ENCODE measurements at places on chromosomes 5 and 9. TPM values are rescaled to one million over a fixed set of nuclear protein-coding genes. Genes with fewer than 3 reads are reported as not detected.

PTGER4 gene
- total RNA-seq: 4.9 TPM

LURAP1L gene
- total RNA-seq: 67.4 TPM

PCDHA11 gene
- 6.0 TPM for total RNA-seq

CBY3 gene
- not detected for total RNA-seq

FOXI1 gene
- not detected for total RNA-seq

SPINK5 gene
- 2.0 TPM for total RNA-seq

SHC3 gene
- total RNA-seq: 0.64 TPM

ZNF608 gene
- total RNA-seq: 36.3 TPM

PCDHGA9 gene
- 0.97 TPM for total RNA-seq

SLC4A9 gene
- total RNA-seq: not detected

CDH18 gene
- total RNA-seq: not detected

FGD3 gene
- not detected for total RNA-seq

DNA sequence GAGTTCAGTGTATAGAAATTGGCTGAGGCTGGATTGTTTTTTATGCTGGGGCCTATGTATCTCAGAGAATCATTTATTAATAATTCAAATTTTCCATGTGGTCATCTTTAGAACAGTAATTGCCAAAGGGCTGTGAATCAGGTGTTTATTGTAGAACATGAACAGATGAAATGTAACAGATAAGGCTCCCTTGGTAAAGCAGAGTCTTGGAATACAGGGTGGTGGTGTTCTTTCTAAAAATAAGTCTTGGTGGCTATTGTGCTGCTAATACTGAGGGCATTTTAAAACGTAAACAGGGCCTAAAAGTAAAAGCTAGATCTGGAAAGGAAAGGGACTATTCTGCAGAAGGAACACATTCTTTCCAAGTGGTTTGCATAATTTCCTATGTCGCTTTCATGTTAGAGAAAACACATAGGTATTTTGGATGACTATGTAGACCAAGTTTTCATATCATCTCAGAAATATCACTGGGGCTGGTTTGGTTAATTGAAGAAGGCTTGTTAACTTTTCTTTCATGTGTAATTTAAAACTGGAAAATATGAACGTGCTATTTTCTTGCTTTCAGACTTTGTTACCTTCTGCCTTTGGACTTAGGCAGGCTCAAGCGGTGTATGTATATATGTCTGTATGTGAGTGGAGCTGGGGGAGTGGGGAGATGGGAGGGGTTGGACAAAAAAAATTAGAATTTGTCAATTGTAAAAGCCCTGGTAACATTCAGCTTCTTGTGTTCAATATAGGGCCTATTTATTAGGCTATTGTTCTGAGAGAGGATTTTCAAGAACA, 119.9 kb upstream of the ANKRD55 start:
- peaks cover 38% of the 10 kb centered on the region for H3K4me1 ChIP-seq
- no peaks in the 10 kb centered on the region for H3K36me3 ChIP-seq
- H3K4me3 ChIP-seq: no peak overlapping the region

- H3K27me3 ChIP-seq: no peaks in the 10 kb centered on the region
- no peak overlapping the region for H3K27ac ChIP-seq
- H3K4me3 ChIP-seq: no peak overlapping the region
These were observed 56.3 kb downstream of the SLF1 start for GRCh38 chr5:94674490-94675382.

DNA sequence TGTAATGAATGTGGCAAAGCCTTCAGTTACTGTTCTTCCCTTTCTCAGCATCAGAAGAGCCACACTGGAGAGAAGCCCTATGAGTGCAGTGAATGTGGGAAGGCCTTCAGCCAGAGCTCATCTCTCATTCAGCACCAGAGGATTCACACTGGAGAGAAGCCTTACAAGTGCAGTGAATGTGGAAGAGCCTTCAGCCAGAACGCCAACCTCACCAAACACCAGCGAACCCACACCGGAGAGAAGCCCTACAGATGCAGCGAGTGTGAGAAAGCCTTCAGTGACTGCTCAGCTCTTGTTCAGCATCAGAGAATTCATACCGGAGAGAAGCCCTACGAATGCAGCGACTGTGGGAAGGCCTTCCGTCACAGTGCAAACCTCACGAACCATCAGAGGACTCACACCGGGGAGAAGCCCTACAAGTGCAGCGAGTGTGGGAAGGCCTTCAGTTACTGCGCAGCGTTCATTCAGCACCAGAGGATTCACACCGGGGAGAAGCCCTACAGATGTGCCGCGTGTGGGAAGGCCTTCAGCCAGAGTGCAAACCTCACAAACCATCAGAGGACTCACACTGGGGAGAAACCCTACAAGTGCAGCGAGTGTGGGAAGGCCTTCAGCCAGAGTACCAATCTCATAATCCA, 6.8 kb downstream of the RPL12 start:
- DNase-seq: no peak
- peaks cover 71% of the 10 kb centered on the region for H3K36me3 ChIP-seq
- peaks cover 27% of the 10 kb centered on the region for H3K4me1 ChIP-seq
- H3K4me3 ChIP-seq: no peak overlapping the region

DNA sequence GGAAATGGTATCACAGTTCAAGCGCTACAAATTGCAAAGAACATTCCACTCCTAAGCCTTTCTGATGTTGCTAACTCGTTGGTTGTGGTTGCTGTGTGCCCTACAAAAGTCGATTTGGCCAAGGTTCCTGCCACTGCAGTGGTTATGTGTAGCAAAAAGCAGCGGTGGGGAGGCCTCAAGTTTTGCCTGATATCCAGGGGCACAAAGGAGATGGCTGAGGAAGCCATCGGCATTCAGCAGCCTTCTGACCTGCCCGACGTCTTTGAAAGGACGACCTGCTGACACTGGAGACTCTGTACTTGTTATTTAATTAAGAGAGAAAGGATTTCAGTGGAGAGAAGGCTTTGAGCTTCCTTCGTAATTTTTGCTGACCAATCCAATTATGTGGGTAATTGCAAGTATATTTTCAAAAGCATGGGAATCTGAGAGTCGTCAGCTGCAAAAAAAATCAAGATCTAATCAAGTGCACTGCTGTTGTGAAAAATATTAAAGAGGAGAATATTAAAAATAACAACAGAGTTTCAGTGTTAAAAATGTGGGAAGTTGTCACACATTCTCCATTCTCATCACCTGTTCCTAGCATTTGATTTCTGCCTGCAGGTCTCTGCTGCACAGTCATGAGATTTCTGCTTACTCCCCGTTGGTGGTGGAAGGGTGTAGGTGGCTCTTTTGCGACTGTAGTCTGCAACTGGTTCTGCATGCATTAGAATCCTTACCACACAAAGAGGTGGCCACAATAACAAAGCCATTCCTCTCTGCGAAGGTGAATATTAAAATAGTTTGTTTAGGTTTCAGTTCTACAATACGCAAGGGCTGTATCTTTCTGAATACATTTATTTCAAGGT, 319.2 kb downstream of the IRX2 start:
- no peaks in the 10 kb centered on the region for H3K36me3 ChIP-seq
- peaks cover 2% of the 10 kb centered on the region for H3K27me3 ChIP-seq
- DNase-seq: no peak

- DNase-seq: no peak
- H3K27me3 ChIP-seq: no peaks in the 10 kb centered on the region
- peaks cover 37% of the 10 kb centered on the region for H3K4me1 ChIP-seq
- H3K4me3 ChIP-seq: no peak overlapping the region
- H3K27ac ChIP-seq: peak overlapping the region; percentile 76
These were observed 5.0 kb downstream of the JADE2 start for GRCh38 chr5:134530301-134531077.

DNA sequence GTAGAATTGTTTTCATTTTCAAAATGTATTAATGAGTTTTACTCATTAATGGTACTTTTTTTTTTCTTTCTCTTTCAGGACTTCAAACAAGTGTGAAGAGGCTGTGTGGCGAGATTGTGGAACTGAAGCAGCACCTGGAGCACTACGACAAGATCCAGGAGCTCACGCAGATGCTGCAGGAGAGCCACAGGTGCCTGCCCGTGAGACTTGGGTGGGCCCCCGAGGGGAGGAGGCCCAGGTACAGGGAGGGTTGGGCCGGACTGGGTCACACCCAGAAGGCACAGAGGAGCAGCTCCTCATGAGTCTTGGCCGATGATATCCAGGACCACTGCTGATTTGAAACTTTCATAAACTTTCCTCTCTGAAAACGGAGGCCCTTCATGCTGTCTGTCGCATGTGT, 35.6 kb downstream of the CEP72 start:
- peak; percentile 50 for DNase-seq
- no peaks in the 10 kb centered on the region for H3K27me3 ChIP-seq
- peaks cover 8% of the 10 kb centered on the region for H3K4me1 ChIP-seq
- H3K27ac ChIP-seq: no peak overlapping the region
- no peak overlapping the region for H3K4me3 ChIP-seq

DNA sequence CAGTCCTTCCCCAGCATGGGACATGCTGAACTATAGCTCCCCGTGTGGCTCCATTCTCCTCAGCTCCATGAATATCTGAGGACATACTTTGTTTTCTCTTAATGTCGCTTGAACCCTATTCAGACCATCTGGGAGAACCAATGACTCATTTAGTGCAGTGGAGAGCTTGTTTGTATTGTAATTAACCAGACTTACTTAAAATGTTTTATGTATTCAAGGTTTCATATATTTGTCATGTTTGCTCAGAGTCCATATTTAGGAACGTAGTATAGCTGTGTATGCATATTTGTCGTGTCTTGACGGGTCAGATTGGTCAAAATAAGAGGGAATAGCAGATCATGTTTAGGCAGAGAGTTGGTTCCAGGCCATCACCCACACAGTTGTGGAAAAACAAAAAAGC, 150.1 kb upstream of the NTRK2 start:
- H3K27me3 ChIP-seq: no peaks in the 10 kb centered on the region
- H3K4me3 ChIP-seq: no peak overlapping the region
- no peaks in the 10 kb centered on the region for H3K4me1 ChIP-seq
- DNase-seq: no peak
- no peak overlapping the region for H3K27ac ChIP-seq

DNA sequence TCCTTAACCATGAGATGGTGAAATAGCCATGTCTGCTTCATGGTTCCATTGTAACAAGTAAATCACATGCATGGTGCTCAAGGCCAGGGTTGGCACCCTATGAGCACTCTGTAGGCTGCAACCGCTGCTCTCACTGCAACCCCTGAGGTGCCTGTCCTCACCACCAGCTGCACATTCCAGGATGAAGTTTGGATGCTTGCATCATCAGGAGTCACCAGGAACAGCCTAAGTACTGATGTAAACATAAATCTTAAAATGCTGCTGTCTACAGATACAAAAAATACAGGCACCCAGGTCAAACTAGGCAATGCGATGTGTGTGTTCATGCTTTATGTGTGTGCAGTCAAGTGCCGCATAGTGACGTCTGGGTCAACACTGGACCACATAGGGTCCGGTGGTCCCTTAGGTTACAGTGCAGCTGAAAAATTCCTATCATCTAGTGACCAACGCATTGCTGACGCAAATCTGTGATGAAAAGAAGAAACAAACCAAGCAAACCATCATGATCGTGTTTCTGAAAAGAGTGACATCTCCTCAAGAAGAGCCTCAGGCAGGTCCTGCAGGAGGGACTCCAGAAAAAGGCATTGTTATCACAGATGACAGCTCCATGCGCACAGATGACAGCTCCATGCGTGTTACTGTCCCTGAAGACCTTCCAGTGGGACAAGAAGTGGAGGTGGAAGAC, 234.8 kb downstream of the AUH start:
- peaks cover 1% of the 10 kb centered on the region for H3K36me3 ChIP-seq
- DNase-seq: no peak
- H3K4me1 ChIP-seq: peaks cover 18% of the 10 kb centered on the region
- H3K4me3 ChIP-seq: no peak overlapping the region
- no peaks in the 10 kb centered on the region for H3K27me3 ChIP-seq

DNA sequence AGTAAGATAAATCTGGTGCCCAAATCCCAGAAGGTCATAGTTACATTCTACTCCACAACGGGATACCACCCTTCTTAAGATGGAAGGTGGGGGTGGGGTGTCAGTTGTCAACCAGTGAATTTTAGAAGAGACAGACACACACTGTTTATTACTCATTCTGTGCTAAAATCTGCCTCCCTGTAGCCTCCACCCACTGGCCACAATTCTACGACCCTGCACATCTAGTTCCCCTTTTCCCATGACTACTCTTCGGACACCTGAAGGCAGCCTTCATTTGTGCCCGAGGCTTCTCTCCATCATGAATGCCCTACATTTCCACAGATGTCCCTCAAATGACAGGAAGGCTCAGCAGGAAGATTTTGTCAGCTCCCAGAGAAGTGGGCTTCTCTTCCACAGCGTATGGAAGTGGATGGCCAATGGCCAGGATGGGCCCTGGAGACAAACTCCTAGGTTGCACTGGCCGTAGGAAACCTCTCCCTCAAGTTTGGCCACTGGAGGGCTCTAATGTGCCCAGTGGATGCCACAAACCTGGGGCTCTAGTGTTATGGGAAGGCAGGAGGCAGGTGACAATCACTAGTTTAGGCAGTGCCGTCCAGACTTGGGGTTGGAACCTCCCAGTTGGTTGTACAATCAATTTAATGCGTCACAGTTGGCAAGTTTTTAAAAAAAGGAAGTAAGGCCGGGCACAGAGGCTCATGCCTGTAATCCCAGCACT, 46.6 kb downstream of the PTPN3 start:
- H3K4me3 ChIP-seq: no peak overlapping the region
- DNase-seq: no peak
- H3K27ac ChIP-seq: no peak overlapping the region
- H3K27me3 ChIP-seq: no peaks in the 10 kb centered on the region
- H3K36me3 ChIP-seq: peaks cover 8% of the 10 kb centered on the region

- no peak overlapping the region for H3K4me3 ChIP-seq
- H3K4me1 ChIP-seq: peaks cover 28% of the 10 kb centered on the region
- peak overlapping the region; percentile 4 for H3K27ac ChIP-seq
- H3K27me3 ChIP-seq: no peaks in the 10 kb centered on the region
- H3K36me3 ChIP-seq: peaks cover 2% of the 10 kb centered on the region
- no peak for DNase-seq
These were observed 90.6 kb upstream of the SLC25A48 start for GRCh38 chr5:135743705-135744411.

GRCh38 chr9:88458716-88459465, 70.6 kb downstream of the SPIN1 start:
- peaks cover 34% of the 10 kb centered on the region for H3K4me1 ChIP-seq
- H3K27me3 ChIP-seq: no peaks in the 10 kb centered on the region
- no peak overlapping the region for H3K4me3 ChIP-seq
- H3K27ac ChIP-seq: peak overlapping the region; percentile 52
- no peak for DNase-seq

DNA sequence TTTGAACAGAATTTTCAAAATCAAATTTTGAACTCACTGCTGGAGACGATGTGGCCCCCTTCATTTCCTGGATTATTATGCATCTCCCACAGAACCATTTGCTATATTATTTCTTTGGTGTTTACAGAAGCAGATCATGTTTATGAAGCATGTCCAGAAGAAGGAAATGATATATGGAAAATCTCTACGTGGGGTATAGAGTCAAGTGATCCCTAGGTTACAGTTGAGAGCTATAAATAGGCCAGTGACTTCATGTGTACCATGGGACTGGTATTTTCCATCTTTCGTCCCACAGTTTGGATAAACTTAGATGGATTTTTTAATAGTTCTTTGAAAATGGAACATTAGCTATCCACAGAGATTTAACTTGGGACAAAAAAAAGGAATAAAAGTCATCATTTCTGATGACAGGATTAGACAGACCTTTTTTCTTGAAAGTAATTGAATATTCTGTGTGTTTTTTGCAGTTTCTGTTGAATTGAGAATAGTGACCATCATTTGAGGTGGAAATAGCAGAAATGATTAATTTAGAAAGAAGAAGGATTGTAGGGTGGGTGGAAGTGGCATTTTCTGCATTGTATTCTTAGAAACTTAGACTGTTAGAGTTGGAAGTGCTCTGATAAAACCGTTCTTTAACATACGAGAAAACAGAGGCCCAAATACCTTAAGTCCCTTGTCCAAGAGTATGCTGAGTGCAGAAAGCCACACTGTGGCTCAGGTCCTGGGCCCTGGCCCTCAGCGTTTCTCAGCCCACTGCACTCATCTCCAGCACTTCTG, 136.4 kb downstream of the PIP5K1B start:
- H3K27me3 ChIP-seq: no peaks in the 10 kb centered on the region
- H3K4me3 ChIP-seq: no peak overlapping the region
- H3K4me1 ChIP-seq: no peaks in the 10 kb centered on the region

All from chondrocyte (in vitro differentiated cells).